Upper lobe of left lung (tissue), 6 donors: ENCODE measurements at places on chromosomes 7 and 10. TPM values are rescaled to one million over a fixed set of nuclear protein-coding genes. Genes with fewer than 3 reads are reported as not detected.

RAB19 gene
- total RNA-seq = 1.9 TPM

MLLT10 gene
- 61.8 TPM for total RNA-seq

- DNase-seq = no peak
Measured at GRCh38 chr7:50205011-50205410, 99.5 kb upstream of the IKZF1 start.

DNA sequence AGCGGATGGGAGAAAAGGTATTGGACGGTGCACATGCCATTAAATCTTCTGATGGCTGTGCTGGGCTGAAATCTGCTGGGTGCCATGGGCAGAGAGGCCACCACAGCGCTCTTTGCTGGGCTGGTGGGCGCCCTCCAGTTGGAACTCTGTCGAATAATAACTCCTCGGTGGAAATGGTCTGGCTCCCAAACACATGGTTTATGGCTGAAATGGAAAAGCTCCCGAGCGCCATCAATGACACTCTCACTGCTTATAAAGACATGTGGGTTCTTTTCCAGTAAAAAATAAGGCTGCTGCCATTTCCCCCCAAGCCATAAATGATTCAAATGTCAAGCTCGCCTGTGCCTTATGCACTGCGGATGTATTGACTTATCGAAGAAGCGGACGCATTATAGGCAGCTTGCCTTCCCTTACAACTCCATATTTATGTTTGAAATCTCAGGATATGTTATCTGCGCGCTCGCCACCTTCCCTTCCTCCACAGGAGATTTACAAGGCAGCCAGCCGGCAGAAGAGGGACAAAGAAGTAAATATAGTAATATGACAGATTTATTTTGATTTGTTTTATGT, 239.0 kb upstream of the MKI67 start:
- no peak for DNase-seq

DNA sequence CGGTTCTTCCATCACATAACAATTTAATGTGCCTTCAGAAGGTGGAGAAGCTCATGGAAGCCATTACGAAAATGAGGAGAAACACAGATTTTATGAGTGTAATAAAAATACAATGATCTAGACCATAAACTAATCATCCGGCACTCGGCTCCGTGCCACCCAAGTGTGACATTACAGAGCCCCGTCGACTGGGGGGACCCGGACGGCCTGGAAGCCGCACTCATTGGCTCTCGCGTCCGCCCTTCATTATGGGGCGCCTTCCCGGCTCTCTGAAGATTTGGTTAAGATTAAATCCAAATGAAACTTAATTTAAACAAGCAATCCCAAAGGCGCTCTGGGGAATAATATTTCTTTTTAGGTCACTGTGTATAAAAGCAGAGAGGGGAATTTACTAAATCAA, 242.6 kb downstream of the DNAJB6 start:
- DNase-seq = no peak

DNA sequence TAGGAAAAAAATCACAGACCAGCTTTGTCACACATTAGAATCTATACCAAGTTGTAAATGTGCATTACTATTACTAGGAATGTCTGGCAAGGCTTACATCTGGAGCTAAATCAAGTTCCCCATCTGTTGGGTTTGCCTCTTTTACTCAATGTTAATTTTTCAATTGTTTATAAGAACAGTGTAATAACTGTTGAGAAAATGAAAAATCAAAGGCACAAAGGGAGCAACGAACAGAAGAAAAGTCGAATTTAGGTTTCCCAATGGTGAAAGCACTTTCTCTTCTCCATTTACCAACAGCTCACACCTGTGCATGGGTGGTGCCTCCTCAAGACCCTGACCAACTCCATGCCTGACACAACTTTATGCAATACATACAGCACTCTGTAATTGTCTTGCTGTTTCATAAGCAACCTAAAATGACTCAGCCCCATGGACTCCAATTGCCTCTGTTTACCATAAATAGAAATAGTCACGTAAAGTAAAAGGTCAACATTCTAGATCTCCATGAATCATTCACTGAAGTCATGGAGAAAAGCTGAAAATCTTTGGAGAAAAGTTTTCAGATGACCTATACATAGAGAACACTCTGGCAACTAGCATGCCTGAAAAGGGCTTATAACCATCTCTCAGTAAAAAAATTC, 95.5 kb upstream of the KCNIP2 start:
- no peak for DNase-seq
